Stimulated activated CD8-positive, alpha-beta memory T cell treated with anti-CD3 and anti-CD28 coated beads, Interleukin-12 subunit alpha, Interleukin-12 subunit beta, amount 100 ng/mL, for 1 hour (primary cell): ENCODE measurements at places on chromosomes 5 and 9.

DNA sequence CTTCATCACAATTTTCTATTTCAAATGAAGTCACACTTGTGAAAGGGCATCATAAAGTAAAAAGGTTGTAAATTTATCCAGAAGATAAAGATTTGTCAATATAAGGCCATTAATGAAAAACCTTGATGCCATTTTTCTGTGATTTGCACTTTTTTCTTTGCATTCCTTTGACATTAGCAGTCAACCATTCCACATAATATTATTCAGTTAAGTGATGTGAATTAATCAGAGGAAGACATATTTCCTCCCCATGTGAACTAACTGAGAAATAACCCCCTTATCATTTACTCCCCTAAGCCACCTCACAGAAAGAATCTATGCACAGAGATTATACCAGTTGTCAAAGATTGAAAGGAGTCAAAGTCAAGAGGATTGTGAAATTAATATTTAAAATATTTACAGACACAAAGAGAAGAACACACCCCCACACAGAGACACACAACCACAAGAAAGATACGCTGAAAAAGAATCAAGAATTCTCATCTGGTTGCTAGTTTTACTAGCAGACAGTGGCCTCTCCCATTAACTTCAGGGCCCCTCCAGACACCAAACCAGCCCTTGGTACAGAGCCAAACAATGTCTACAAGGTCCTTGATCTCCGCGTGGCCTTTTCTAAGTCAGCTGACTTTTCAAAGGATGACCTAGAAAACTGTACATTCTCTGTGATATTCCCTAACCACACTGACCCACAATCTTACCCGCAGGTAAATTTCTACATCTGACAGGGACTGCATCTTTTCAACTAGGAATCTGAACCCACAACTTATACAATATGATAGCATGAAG lies 29.5 kb downstream of the GNAQ start:
- no peak for DNase-seq

- no peak for DNase-seq
Measured at GRCh38 chr9:94108584-94108983, 24.3 kb downstream of the PTPDC1 start.

DNA sequence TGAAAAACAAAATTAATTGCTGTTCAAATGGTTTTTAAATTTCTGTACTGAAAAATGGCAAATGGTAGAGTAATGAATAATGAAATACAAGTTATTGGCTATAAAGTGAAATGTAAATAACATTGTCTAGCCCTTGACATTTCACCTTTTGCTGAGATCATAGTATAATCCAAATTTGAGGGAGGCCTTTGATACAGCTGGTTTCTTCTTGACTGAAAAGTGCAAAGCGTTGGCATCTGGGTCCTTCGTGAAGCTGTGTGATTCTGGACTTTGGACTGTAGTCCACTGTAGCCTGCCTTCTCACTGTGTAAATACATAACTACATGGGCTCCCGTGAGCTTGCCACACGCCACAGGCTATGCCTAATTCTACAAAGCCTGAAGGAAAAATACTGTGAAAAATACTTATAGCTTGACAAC lies 52.3 kb downstream of the ARHGEF28 start:
- DNase-seq: no peak

DNA sequence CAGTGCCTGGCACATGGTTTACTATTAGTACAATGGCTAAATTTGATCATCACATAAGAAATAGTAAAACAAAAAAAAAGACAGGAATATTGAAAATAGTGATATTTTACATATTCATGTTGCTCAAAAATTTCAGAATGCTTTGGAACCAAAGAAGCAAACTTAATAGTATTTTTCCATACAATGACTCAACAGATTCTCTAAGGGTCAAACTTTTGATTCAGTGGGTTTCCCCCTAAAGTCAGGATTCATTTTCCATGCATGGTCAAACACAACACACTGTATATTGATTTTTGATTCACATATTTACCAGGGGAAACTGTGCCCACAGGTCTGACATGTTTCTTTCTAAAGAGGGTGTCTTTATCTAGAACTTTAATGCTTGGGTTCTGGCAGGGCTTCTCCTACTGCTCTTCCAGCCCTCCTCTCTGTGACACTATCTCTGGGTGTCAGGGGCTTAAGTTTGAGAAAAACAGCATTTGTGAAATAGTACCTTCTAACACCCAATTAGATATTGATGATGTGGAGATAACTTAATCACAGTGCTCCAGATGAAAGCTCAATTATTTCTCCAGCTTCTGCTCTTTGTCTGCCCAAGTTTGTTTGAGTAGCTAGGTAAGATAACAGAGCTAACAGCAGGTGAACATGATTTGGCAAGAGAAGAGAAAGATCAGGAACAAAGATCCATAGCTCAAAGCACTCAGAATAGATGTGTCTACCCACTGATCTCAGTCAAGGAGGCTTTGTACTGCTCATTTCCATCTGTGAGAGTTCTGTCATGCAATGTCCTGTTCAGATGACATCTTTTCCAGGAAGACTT lies 35.5 kb upstream of the ELL2 start:
- no peak for DNase-seq

DNA sequence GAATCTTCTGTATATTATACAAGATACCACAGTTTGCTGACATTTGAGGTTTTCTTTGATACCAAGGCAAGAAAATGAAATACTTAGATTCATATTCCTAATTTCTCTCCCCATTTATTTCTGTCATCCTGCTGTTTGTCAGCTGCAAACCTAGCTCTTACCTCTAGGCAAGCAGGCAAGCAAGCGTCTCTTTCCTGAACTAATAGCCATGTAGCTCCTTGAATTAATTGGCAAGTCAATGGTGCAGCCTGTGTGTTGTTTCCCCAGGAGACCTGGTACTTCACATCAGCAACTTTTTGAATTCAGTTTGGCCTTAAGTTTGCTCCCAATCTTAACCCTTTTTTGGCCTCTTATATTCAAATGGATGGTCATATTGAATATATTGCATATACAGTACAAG lies 573.6 kb upstream of the ARRDC3 start:
- DNase-seq: no peak
